Activated CD8-positive, alpha-beta memory T cell treated with anti-CD3 and anti-CD28 coated beads for 48 hours (primary cell): ENCODE measurements at places on chromosomes 4 and X.

DNA sequence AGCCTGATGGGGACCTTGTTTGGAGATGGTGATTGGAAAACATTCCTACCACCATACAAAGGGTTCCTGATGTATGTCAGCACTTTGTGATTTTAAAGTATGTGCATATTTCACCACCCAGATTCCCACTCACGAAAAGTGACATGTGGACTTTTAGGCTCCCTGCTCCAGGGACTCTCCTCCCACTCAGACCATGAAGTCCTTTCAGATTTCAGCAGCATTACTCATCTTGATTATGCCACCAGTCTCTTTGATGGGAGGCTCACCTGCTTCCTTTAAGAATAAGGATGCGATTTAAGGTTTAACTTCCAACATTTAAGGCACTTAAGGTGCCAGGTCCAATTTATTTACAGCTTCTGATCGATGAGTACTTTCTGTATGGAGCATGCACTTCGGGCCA is 204.4 kb downstream of the PPARGC1A start:
- no peak for DNase-seq

DNA sequence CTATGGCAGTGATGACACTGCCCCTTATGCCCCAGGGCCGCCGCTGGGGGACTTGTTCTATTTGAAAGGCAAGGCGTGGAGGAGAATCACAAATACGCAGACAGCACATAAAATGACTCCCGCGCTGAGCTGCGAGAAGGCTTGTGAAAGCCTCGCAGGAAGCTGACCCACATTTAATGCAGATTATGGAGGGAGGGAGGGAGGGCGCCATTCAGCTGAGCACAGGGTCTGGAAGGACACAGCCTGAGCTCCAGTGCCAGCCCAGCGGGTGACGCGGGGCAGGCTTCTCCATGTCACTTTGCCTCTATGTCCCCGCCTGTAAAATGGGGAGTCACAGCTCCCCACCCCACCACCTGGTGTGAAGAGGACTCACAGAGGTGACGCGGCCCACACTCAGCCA is 14.3 kb downstream of the ABLIM2 start:
- no peak for DNase-seq

- no peak for DNase-seq
Observed at GRCh38 chrX:68690936-68691501, 43.6 kb downstream of the STARD8 start.

- no peak for DNase-seq
Observed at GRCh38 chr4:5372198-5372597, 320.9 kb downstream of the STK32B start.

GRCh38 chr4:174930895-174931294 is 12.7 kb downstream of the ADAM29 start:
- DNase-seq: no peak

DNA sequence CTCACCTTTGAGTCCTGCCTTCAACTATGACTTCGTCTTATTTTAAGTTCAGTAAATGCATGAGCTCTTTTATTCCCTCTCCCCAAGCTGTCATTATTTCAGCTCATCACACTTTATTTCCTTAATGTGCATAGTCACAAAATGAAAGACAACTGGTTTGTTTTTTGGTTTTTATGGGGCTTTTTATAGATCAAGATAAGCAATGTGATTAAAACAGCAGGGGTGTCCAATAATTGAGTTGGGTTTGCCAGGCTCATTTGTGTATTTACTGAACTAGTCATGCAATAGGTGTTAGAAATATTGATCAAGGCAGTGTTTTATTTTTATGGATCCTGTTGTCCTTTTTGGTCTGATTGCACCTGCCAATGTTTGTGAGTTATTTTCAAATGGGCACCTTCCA is 102.2 kb downstream of the FRMPD4 start:
- no peak for DNase-seq

DNA sequence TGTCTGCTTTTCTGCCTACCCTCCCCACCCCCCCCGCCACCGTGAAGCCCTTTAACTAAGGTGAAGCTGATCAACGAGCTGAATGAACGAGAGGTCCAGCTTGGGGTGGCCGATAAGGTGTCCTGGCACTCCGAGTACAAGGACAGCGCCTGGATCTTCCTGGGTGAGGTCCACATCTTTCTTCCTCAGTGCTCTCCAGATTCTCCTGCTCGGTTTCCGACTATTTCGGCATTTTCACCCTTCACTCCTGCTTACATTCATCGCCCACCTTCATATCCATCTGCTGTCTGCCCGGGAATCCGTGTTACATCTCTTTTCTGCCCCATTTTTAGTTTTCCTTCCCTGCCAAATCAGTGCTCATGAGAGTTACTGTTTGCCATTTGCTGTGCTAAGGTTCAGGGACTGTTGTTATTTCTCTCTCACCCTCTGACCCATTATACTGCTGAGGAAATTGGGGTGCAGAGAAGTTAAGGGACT is 459 bp downstream of the RBMX2 start:
- no peak for DNase-seq

DNA sequence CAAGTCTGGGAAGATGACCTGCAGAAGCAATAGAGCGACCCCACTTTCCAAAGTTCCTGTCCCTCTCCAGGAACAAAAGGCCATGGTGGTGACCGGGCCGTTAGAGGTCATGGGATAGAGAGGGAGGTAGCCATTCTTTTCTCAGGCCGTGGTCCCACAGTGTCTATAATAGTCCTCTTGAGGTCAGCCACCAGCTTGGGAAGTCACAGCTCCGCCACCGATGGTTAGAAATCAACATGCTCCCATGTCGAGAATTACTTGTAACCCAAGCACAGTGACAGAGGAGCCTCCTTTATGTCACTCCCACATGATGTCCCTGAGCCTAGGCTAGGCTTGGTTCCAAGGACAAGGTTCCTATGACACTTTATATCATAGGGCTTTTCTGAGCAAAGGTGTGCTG is 48.3 kb upstream of the CBR4 start:
- no peak for DNase-seq

- no peak for DNase-seq
Observed at GRCh38 chrX:101452056-101452455, 33.2 kb upstream of the ARMCX4 start.

DNA sequence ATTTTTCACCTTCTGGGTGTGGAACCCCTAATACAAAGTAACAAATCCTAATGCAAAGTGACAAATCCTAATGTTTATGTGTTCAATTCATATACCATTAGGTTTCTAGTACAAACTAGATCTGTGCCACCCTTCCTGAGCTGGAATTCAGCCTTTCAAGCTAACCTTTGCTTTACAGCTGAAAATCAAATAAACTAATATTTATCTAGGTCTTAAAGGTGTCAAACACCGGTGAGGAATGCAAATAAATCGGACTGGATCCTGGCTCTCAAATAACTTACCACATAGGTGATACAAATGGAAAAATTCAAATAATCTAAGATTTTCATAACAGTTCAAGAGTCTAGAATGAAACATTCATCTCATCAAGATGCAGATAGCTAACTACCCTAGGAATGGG is 11.6 kb downstream of the IRF2 start:
- DNase-seq: no peak

- no peak for DNase-seq
Observed at GRCh38 chr4:178173771-178174170, 731.5 kb upstream of the AGA start.

DNA sequence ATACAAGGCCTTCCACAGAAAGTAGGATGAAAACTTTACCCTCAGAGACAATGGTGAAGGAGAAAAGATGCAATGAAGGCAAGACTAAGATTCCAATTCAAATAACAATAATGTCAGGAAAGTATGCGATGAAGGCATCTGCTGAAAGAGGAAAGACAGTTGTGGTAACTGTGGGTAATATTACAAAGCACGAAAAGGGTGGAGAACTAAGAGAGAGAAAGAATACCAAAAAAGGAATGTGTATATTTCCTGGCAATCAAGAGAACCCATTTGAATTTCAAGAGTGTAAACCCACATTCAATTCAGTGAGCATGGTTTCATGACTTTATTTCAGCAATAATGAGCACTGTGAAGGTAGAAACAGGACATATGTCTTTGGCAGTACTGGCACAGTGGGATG is 225.5 kb downstream of the PALLD start:
- no peak for DNase-seq

GRCh38 chrX:78650906-78651437 is 8.2 kb downstream of the RTL3 start:
- DNase-seq: no peak

- no peak for DNase-seq
Observed at GRCh38 chr4:157075811-157076577, at the start of gene GLRB. TSS of gene GLRB (plus strand) at chr4:157076150. CDS start at chr4:157078025, 1,875 bp downstream.

- DNase-seq: no peak
Observed at GRCh38 chr4:119139822-119140252, 4.2 kb downstream of the MYOZ2 start.

DNA sequence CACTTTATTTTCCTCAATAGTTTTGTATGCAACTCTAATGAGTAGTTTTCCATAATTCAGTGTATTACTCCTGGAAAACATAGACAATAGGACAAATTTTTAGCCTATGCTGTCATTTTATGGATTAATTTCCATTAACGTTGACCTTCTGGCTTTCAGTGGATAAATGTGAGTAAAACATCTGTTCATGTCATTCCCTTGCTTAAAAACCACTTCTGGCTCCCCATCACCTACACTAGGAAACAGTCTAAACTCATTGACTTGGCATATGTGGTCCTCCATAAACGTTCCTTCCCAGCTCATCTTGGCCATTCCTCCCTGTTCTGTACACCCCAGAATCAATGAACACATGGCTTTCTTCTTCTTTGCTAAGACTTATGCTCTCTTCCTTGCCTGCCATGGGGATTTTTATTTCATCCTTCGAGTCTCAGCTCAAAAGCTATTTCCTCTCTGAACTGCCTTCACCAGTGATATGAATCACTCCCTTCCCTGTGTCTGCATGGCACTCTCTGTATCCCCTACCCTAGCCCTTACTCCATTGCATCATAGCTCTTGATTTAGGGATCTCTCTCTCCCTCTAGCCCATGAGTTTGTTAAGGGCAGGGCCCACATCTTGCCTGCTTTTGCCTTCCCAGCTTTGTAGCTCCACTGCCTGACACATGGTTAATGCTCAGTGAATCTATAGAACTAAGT is 34.8 kb downstream of the DOCK11 start:
- DNase-seq: no peak

GRCh38 chr4:128825226-128825625 is 15.7 kb downstream of the JADE1 start:
- no peak for DNase-seq

DNA sequence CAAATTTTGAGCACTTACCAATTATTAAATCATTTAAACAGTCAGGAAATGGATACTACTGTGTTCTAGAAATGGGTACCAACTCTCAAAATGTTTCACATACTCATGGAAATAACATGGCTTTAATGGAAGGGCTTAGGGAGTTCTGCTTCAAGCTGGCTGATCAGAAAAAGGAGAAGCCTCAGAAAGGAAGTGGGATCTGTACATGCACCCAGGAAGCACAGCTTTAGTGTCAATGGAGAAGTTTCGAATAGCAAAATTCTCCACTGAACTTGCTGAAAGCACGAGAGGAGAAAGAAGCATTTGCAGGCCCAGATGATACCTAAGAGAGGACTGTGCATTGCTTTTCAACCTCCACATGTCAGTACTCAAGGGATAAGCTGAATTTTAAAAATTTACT is 11.1 kb upstream of the HS3ST1 start:
- no peak for DNase-seq

DNA sequence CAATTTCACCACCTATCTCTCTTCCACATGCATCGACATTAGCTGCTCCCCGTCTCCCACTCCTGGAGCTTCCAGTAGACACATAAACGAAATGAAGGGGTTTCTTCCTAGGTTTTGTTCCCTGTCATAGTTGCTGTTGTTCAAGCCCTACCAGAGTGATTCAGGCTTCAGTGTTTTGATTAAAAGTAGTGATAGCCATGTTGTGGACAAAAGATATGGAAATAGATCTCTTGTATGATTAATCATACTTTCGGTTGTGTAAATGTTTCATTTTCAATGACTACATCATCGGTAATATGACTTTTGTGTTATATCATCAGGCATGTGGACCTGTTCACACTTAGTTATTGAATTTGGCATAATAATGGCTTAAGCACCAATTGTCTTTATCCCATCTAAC is 96.5 kb upstream of the KLF3 start:
- no peak for DNase-seq

GRCh38 chr4:152709675-152710438 is 30.1 kb upstream of the TMEM154 start:
- no peak for DNase-seq

DNA sequence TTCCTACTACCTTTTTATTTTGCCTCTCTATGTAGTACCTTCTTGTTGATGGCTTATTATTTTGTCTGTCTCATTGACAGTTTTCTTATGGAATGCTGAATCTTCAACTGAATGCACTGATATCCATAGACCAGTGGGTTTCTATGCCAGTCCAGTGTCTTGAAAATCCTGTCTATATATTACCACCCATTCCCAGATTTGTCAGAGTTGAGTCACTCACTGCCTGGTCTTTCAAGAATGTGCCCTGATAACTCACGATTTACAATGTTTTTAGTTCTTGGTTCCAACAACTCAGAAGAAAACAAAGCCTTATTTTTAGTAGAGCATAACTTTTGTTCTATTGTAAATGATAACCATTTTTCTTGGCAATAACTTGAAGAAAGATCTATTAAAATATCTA is 606.0 kb upstream of the PITX2 start:
- DNase-seq: no peak

- DNase-seq: no peak
Observed at GRCh38 chr4:107072836-107073736, 37.0 kb upstream of the DKK2 start.

DNA sequence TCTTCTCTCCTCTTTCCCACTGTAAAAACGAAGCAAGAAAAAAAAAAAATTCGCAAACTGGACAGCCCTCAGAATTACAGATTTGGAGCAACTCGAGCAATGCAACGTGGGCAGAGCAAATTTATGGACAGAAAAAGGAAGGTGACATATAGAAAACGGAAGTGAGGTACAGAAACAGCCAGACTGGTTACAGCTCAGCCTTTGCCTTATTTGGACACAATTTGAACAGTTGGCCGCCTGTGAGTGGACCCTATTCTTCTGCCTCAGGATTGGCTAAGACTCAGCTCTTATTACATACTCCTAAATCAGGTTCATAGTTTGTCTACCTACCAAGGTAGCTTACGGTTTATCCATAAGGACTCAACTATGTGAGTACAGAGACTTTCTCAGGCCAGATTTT is 98.8 kb downstream of the SOWAHB start:
- DNase-seq: no peak

- DNase-seq: no peak
Observed at GRCh38 chrX:105150036-105150435, 70.5 kb downstream of the TEX13A start.

- DNase-seq: no peak
Observed at GRCh38 chrX:80285131-80285773, 135.0 kb upstream of the TENT5D start.

- no peak for DNase-seq
Observed at GRCh38 chr4:159768016-159768415, 665.1 kb downstream of the RAPGEF2 start.
